ENCODE measurements at places on chromosomes 5 and 9. TPM values are rescaled to one million over a fixed set of nuclear protein-coding genes. Genes with fewer than 3 reads are reported as not detected.
A peak's percentile ranks its signal among the peaks of the same experiment; 100 is the strongest.

DNA sequence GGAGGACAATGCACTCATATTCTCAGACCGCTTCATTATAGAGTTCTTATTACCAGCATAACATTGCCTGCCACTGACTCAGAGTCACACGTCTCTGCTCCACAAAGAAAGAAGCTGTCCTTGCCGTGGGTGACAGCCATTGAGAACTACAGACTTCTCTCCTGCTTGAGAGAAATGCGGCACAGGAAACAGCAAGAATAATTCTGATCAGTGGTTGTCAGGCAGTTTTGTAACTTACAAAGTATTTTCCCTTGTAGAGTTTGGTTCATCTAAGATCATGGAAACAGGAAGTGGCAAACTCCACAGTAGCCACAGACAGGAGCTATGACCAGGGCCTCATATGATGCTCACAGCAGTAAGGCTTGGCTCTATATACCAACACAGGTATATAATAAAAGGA, 47.0 kb downstream of the KCNV2 start:
- DNase-seq = peak; percentile 63

DNA sequence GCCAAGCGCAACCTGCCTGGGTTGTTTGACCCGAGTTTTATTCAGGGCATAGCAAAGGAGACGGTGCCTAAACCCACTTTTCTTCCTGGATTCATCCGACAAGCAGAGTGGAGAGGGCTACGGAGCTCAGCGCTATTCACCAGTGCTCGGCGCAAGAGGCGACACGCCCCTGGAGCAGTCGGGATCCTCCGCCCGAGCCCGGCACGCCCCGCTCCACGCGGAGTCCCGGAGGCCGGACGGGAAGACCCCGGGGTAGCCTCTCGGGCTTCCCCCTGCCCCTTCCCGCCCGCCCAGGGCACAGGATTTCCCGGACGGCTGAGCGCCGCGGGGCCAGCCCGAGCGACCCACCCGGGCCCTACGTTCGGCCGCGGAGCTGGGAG, 427 bp downstream of the SERINC5 start:
- DNase-seq = peak; percentile 50

DNA sequence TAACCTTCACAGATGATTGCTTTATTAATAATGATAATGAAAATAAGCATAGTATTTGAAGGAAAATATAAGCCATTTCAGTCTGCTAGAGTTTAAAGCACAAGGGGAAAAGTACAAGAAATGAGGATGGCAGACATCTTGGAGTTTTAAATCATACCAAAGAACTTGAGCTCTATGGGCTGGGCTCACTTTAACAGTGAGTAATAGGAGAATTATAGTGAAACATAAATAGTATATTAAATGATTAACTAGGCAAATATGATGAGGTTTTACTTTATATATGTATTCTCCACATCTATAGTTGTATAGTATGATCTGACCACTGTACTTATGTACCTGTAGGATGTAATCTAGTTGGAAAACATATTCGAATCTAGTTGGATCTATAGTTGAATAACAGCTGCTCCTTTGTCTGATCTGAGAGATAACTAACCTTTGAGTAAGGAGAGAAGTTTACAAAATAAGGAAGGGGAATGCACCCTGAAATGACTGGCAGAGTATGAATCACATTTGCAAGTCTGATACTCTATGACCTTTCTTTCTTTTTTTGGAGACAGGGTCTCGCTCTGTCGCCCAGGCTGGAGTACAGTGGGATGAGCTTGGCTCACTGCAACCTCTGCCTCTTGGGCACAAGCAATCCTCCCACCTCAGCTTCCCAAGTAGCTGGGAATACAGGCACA, 17.6 kb downstream of the MEGF9 start:
- DNase-seq = no peak

- DNase-seq = no peak
These were observed 220.4 kb upstream of the IRX4 start for GRCh38 chr5:2102819-2103776.

GRCh38 chr9:98255061-98255577, 330 bp downstream of the TBC1D2 start:
- no peak for DNase-seq

GRCh38 chr5:55926476-55926875, 68.3 kb downstream of the IL6ST start:
- no peak for DNase-seq

- no peak for DNase-seq
These were observed 11.7 kb downstream of the MTREX start for GRCh38 chr5:55319491-55319890.

DNA sequence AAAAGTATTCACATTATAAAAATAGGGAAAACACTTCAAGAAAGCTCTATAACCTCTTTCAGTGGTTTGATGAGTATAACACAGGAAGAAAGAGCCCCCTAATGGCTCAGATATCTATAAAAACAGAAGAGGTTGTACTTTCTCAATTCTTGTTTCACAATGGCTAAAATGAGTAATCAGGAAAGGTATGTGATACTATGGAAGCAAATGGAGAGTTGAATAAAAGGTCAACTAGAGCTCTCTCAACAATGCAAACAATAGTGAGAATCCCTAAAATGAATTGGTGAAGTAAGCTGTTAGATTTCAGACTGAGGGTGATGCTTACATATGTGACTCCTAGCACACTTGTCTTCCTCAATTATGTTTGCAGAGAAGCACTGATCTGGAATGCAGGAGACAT, 584.6 kb upstream of the CDH18 start:
- no peak for DNase-seq

DNA sequence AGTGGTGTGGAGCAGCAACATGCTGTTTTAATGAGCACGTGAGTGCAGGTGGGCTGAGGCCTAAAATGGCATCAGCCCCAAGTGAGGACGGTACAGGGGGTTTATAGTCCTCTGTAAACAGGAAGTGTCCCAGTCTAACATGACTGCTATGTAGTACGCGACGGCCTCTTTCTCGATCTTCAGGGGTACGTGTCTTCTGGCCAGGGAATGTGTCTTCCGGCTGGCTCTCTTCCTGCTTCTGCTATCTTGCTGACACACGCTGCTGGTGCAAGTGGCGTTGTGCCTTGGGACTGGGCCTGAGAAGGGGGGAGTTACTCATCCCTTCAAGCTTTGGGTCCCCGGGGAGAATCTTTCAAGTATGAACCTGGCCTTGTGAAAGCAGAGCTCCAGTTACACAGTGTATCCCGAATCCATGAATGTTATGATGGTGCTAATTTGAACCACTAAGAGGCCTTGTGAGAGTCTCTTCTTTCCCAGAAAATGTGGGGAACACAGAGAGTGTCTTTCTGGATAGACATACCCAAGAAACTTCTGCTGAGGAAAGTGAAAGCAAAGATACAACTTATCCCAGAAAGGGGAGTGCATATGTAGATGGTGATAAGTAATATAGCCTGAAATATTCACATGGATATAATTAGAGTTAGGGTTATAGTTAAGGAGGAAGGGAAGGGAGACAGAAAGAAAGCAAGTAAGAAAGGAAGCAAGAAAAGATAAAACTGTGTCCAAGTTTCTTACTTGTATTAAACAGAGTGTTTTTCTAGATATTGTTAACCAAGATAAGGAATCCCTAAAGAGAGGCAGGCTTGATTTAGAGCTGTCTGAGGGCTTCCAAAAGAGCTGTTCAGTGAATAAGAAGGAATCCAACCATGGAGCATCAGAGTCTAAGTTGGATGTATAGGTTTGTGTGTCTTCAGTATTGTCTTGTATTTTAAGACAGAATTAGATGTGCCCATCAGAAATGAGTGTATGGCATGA, 35.5 kb upstream of the ANXA2R start:
- no peak for DNase-seq

DNA sequence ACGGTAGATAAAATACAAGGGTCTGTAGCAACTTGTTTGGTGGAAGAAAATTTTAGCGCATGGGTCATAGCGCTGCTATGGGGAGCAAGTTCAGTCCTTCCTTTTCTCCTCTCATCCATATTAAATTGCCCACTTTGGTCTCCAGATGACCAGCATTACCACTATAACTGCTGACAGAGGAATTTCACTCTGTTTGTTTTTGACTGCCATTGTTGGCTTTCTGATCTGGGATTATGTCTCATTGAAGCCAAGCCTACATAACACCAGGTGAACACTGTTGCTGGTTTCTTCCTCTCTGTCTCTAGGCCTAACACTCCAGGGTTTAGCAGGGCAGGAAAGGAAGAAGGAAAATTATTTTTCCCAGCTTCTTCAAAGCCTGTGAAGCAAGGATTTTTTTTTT, 6.6 kb upstream of the SUB1 start:
- DNase-seq = no peak

- DNase-seq = no peak
These were observed 870.0 kb upstream of the CDH9 start for GRCh38 chr5:27908341-27908740.

- DNase-seq = no peak
These were observed 16.2 kb downstream of the ATPSCKMT start for GRCh38 chr5:10233505-10233904.

- peak; percentile 6 for DNase-seq
These were observed 164.8 kb upstream of the VCAN start for GRCh38 chr5:83306572-83307241.

GRCh38 chr9:111974092-111974681, 77.6 kb downstream of the UGCG start:
- DNase-seq = no peak

GRCh38 chr9:16062542-16063240, 509.8 kb downstream of the CCDC171 start:
- DNase-seq = no peak

GRCh38 chr5:54222336-54222735, 88.0 kb downstream of the ARL15 start:
- DNase-seq = no peak

GRCh38 chr5:141848744-141849414, 29.3 kb downstream of the PCDH1 start:
- no peak for DNase-seq

DNA sequence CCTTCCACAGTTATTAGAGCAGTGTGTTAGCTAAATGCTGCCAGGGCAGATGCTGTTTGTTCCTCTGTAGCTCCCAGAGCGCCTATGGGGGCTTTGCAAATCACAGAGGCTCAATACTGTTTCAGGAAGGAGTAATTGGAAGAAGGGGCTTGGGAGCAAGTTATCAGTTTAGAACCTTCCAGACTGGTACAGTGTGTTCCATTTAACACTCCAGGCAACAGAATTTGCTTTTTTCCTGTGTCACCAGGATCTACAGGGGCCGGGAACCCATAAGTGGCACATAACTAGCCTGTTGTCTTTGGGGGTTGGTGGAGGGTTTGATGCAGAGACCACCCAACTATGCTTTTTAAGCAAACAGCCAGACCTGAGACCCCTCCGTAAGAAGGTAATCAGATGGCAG, 307.3 kb upstream of the KCNN2 start:
- no peak for DNase-seq

- DNase-seq = no peak
These were observed 62.9 kb downstream of the FBXO38 start for GRCh38 chr5:148446611-148447010.

The CDH10 gene
- total RNA-seq = not detected

The BRD8 gene
- 77.1 TPM for total RNA-seq

The TAF1L gene
- total RNA-seq = not detected

The FAM174A gene
- 3.2 TPM for total RNA-seq

The PCDHGB7 gene
- total RNA-seq = not detected

The OLFM1 gene
- total RNA-seq = not detected

The CD274 gene
- 10.7 TPM for total RNA-seq

The YIPF5 gene
- 46.2 TPM for total RNA-seq

The PLAC8L1 gene
- 0.48 TPM for total RNA-seq

The C5orf58 gene
- total RNA-seq = not detected

The DNAH5 gene
- total RNA-seq = not detected

The LYRM7 gene
- 11.0 TPM for total RNA-seq

The PRR16 gene
- not detected for total RNA-seq

The MTREX gene
- 71.8 TPM for total RNA-seq

The GOLPH3 gene
- total RNA-seq = 71.3 TPM

The GPR150 gene
- 1.2 TPM for total RNA-seq

The LHX3 gene
- total RNA-seq = not detected

The PLEKHG4B gene
- 0.10 TPM for total RNA-seq
